ENCODE measurements at places on chromosomes 2 and 18.

DNA sequence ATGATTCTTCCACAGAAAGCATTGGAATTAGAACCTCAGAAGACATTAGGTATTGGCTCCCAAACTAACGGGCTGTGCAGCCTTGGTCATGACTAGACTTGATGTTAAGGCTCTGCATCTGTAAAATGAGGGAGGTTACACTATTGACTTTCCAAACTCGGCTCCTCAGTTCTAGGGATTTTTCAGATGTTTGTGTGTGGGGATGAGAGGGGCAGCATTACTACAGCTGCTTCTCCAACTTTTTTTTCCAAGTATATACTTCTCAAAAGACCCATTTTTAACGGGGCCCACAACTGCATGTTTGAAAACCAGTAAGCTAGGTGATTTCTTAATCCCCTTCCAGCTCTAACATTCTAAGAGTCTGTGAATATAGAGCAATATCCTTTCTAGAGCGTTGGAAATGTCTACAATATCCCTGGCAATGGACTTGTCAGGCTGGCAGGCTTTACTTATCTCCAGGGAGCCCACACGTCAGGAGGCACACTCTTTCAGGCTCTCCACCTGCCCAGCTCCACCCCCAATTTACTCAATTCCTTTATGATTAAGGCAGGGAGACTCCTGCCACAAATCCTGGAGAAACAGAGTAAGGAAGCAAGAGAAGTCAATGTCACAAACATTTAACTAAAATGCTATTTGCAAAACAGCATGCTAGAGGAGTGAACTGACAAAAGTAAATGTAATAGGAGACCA lies 844 bp upstream of the MPV17 start:
- no peak for DNase-seq

DNA sequence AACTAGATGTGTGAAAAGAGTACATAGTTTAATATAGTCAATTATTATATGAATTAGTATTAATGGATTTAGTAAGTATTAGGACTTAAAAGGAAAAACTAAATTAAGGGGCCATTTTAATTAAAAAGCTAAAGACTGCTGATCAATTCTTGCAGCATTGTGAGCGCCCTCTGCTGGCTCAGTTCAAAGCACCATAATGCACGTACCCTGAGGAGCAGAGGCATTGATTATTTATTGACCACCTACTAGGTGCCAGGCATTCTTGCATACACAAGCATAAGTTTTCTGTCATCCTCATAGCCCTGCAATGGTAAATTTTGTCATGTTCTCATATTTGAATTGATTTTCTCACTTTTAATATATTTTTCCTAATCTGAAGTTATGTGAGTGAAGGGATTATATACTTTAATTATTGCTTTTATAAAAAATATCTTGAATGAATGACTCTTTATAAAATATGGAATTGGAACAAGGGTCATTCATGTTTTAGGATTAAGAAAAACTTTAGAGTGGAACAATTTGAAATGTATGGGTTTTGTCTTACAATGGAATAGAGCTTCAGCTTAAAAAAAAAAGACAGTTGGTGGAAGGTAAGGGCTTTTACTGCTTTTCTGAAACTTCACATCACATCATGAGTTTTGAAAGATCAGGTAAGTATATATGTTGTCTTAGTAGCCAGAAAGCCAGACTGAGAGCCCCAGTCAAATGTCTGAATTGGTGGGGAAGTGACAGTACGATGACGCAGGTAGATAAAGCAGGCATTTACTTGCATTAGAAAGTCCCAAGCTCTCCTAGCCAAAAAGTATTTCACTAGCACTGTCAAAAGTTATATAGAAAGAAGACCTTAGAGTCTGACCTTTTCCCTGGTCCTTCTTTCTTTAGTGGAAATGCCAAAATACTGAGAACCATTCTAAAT lies 9.7 kb downstream of the ITGA4 start:
- DNase-seq = peak; percentile 68

GRCh38 chr18:35045121-35045520 lies 3.9 kb downstream of the MAPRE2 start:
- no peak for DNase-seq

- no peak for DNase-seq
Measured at GRCh38 chr2:40418614-40419363, 33.1 kb downstream of the SLC8A1 start.

DNA sequence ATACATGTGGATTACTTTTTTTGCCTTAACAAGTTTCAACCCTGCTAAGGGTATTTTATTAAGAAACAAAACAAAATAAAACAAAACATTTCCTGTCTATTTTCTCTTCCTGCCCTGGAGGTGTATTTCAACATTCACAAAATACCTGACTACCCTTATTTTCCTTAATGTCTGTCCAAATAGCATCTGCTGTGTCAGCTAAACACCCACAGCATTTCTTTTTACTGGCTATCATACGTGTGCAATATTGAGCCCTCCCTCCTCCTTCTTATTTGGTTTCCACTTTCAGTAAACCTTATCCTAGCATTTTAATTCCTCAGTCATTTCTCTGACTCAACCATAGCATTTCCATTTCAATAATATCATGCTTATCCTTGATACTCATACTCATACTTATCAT lies 1420.0 kb upstream of the ZEB2 start:
- no peak for DNase-seq

DNA sequence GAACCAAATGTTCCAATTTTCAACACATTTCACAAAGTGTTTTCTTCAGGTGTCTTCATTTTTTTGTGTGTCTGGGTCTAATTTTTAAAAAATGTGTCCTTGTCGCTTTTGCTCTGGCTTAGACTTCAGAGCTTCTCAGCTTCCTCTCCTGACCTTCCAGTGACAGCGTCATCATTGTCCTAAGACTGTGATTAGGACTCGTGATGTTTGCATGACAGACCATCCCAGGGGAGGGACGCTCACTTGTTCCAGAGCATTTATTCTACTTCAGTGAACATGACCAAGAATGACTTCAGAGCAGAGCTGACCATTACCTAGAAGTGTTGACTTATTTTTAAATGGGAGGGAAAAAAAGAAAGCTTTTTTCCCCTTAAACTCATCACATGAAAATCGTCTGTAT lies 591.9 kb downstream of the IRS1 start:
- no peak for DNase-seq

DNA sequence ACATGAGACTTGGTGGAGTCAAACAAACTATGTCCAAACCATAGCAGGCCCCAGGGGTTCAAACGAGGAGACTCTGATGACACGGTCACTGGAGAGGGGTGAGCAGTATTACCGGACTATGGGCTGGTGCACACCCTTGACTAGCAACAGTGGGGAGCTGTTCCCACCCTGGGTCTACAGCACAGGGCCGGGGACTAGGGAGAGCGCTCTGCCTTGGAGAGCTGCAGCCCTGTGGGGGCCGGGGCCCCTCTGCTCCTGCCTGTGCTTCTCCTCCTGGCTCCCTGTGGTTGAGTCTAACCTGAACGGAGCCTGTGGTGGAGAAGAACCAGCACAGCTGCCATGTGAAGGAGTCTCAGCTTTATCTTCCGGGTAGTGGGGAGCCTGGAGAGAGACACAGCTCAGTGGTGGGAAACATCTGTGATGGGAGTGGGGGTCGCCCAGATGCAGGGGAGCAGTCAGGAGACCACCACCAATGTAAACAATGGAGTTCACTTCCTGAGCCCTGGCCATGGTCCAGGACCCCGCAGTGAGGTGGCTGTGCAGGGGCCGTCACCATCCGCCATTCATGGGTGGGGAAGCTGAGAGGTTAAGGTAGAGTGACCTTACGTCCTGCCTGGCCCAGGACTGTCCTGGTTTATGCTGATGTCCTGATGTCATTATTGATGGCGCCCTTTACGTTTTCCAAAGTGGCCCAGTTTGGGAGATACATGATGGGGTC lies 195.7 kb upstream of the TWIST2 start:
- DNase-seq = no peak

DNA sequence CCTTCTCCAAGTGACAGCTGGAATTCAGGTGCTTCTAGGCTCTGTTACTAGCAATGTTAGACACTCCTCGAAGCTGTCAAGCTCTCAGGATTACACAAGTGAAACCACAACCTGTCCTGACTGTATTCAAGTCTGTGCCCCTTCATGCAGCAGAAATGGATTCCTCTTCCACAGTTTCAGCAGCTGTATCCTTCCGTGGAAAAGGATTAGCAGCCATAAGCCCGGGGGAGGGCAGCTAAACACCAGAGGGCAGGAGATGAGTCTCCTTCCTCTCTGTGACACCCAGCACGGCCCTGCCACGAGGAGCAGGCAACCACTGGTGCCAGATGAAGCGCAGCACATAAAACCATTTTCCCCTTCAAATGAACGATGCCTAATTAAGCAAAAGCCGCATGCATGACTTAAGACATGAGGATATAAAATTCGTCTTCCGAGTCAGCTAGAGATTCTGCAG lies 1.2 kb downstream of the ST3GAL5 start:
- DNase-seq = peak; percentile 25

DNA sequence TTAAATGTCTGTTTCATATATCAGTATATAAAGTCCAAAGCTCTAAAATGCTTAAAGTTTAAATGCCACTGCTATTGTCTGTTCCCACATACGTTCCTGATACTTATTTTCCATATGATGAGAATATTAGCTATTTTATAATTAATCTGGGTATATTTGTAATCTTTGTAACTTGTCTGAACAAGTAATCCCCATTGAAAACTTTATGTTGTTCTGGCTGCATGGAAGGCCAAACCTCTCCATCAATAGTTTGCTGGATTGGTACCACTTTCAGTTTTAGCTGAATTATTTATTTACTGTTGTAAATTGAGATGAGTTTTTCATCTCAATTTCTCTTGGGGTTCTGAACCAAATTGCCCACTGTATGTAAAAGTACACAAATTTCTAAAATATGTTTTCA lies 1.5 kb downstream of the MBD5 start:
- DNase-seq = no peak

GRCh38 chr2:42223067-42223854 lies 54.1 kb downstream of the EML4 start:
- DNase-seq = no peak

DNA sequence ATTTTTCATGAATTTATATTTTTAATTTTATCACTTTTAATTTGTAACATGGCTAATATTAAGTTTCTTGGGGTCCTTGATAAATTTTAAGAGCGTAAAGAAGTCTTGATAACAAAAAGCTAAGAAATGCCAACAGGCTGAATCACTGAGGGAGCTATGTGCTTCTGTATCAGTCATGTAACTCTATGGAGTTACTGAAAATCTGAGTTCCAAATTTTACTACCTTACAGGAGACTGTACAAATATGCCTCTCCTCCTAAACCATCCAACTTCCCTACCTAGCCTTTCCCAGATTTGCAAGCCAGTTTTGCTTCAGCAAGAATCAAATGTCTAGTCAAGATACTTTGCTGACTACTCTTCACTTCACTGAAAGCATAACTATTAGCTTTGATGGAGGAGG lies 35.7 kb downstream of the FEZ2 start:
- DNase-seq = no peak

DNA sequence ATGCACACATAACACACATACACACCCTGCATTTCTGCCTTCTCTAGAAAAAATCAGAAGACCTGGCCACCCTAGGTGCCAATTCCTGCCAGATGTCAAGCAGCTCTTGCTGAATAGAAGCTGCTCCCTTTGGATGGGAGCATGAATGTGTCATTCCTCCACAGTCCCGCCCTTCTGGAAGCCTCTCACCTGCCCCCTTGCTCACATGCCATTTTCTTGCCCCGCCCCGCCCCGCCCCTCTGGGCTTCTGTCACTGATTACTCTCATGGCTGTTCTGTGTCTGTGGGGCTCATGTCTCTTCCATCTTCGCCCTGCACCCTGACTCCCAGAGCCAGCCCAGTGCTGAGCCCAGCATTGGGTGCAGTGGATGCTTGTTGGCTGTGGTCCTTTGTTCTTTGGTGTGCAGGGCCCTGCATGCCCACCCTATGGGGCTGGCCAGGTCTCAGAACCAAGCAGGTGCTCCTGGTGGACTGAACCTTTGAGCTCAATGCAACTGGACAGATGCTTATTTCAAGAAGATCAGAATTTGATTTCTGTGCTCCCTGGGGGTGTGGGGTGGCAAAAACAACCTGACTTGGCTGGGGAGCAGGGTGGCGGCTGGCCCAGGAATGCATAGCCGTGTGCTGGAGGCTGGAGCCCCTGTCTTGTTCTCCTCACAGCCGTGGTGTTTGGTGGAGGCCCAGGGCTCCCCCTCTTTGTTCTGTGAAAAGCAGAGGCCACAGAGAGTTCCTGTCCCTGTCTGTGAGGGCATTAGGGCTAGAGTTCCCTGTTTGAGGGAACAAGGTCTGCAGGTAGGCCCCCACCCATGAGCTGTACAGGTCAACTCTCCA lies 140.6 kb upstream of the GLI2 start:
- no peak for DNase-seq

GRCh38 chr2:165024199-165024598 lies 68.9 kb upstream of the SLC38A11 start:
- DNase-seq = no peak

- DNase-seq = no peak
Measured at GRCh38 chr2:108257757-108258331, 18.1 kb downstream of the SULT1C3 start.

All from stimulated activated CD8-positive, alpha-beta memory T cell treated with anti-CD3 and anti-CD28 coated beads, Interleukin-2, amount 100 ng/mL, for 48 hours (primary cell).